ENCODE measurements at places on chromosomes 11 and 22. TPM values are rescaled to one million over a fixed set of nuclear protein-coding genes. Genes with fewer than 3 reads are reported as not detected.
A peak's percentile ranks its signal among the peaks of the same experiment; 100 is the strongest.

Gene APOBEC3G
- 2.7 TPM for total RNA-seq

Gene TPBGL
- total RNA-seq: 0.20 TPM

Gene PDGFB
- total RNA-seq: 17.0 TPM

Gene GRAMD4
- total RNA-seq: 17.8 TPM

Gene SAMM50
- 63.4 TPM for total RNA-seq

Gene RCOR2
- total RNA-seq: 20.3 TPM

Gene ACRV1
- not detected for total RNA-seq

Gene USP2
- total RNA-seq: 6.5 TPM

Gene KIF18A
- total RNA-seq: 3.8 TPM

DNA sequence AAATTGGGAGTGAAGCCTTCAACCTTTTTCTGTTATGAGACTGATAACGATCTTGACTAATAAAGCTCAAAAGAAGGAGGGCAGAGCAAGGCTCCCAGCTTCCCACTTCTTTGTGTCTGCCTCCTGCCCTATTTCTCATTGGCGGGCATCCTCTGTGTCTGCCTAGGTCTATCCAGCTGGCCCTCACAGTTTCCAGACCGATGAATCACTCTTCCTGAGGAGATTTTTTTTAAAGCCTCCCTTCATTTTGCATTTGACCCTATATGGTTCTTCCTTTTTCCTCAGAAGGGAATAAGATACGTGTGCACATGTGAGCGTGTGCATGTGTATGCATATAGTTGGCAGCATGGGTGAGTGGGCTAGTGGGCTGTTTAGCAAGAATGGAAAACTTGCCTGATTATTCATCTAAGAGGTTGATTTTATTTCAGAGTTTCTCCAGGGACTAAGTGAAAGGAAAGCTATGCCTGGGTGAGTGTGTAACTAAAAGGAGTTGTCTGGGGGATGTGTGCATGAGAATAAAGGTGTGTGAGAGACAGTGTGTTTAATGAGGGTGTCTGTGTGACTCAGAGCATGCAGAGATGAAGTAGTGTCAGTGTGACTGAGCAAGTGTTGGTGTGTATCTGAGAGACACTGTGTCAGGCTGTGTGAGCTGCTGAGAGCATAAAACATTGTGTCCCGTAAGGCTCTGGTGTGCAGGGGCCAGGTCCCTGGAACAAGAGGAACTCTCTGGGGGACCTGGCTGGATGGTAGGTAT, 12.2 kb downstream of the PHLDB1 start:
- H3K36me3 ChIP-seq: peaks cover 11% of the 10 kb centered on the region
- H3K27ac ChIP-seq: peak overlapping the region; percentile 99

DNA sequence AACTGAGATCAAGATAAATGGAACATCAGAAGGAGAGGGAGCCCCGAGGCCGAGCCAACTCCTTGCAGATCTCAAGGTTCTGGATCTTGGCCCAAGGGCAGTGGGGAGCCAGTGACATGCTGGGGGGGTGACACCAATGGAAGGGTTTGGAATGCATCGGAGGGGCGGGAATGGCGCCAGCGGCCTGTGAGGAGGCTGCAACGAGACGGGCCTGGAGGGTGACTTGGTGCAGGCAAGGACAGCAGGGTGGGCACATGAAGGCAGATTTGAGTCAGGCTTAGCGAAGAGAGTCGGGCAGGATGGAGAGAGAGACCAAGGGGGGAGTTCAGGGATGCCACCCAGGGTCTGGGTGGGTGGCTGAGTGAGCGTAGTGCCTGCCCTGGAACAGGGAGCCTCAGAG, 23.2 kb downstream of the ELFN2 start:
- H3K27me3 ChIP-seq: no peaks in the 10 kb centered on the region
- no peak overlapping the region for H3K27ac ChIP-seq
- H3K4me1 ChIP-seq: no peaks in the 10 kb centered on the region

- no peaks in the 10 kb centered on the region for H3K36me3 ChIP-seq
- peaks cover 26% of the 10 kb centered on the region for H3K4me1 ChIP-seq
- peak overlapping the region; percentile 49 for H3K4me3 ChIP-seq
- H3K27me3 ChIP-seq: no peaks in the 10 kb centered on the region
Observed at GRCh38 chr22:19179497-19180048, 1.0 kb upstream of the SLC25A1 start.

GRCh38 chr11:2325123-2325522, 23.3 kb downstream of the TSPAN32 start:
- H3K4me3 ChIP-seq: no peak overlapping the region
- peaks cover 6% of the 10 kb centered on the region for H3K27me3 ChIP-seq
- no peaks in the 10 kb centered on the region for H3K4me1 ChIP-seq
- no peak for DNase-seq
- no peaks in the 10 kb centered on the region for H3K36me3 ChIP-seq

DNA sequence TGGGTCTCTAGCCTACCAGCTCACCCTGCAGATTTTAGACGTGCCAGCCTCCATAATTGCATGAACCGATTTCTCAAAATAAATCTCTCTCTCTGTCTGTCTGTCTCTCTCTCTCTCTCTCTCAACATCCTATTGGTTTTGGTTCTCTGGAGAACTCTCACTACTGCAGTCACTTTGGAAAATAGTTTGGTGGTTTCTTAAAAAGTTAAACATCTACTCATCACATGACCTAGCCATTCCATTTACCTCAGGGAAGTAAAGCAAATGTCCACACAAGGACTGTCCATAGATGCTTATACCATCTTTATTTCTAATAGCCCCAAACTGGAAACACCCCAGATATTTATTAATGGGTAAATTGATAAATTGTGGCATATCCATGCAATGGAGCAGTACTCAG, 119.5 kb downstream of the SNX19 start:
- no peaks in the 10 kb centered on the region for H3K27me3 ChIP-seq
- DNase-seq: no peak
- H3K4me1 ChIP-seq: peaks cover 19% of the 10 kb centered on the region
- no peak overlapping the region for H3K4me3 ChIP-seq
- H3K27ac ChIP-seq: no peak overlapping the region

DNA sequence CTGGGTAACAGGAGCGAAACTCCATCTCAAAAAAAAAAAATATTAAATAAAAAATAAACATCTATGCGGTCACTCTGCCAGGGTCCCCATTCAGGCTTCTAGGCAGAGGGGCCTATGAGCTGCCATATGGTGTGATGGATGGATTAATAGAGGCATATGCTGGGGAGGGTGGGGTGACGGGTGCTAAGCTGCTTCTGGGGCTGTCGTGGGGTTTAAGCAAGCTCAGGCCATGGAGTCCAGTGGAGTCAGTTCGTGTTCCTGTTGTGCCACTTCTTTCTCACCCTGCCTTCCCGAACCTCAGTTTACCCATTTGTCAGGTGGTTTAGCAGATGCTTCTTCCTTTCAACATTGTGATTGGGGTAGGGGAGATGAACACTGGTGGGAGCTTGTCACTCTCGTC, 9.0 kb upstream of the GRAMD4 start:
- no peak overlapping the region for H3K4me3 ChIP-seq
- H3K27me3 ChIP-seq: no peaks in the 10 kb centered on the region
- no peaks in the 10 kb centered on the region for H3K4me1 ChIP-seq

GRCh38 chr11:60937144-60937527, 12.9 kb downstream of the TMEM132A start:
- H3K4me3 ChIP-seq: no peak overlapping the region
- H3K27me3 ChIP-seq: peaks cover 7% of the 10 kb centered on the region
- no peaks in the 10 kb centered on the region for H3K36me3 ChIP-seq
- no peak for DNase-seq

GRCh38 chr11:2259897-2260451, 10.4 kb downstream of the ASCL2 start:
- no peak overlapping the region for H3K4me3 ChIP-seq
- no peak for DNase-seq
- no peak overlapping the region for H3K27ac ChIP-seq

DNA sequence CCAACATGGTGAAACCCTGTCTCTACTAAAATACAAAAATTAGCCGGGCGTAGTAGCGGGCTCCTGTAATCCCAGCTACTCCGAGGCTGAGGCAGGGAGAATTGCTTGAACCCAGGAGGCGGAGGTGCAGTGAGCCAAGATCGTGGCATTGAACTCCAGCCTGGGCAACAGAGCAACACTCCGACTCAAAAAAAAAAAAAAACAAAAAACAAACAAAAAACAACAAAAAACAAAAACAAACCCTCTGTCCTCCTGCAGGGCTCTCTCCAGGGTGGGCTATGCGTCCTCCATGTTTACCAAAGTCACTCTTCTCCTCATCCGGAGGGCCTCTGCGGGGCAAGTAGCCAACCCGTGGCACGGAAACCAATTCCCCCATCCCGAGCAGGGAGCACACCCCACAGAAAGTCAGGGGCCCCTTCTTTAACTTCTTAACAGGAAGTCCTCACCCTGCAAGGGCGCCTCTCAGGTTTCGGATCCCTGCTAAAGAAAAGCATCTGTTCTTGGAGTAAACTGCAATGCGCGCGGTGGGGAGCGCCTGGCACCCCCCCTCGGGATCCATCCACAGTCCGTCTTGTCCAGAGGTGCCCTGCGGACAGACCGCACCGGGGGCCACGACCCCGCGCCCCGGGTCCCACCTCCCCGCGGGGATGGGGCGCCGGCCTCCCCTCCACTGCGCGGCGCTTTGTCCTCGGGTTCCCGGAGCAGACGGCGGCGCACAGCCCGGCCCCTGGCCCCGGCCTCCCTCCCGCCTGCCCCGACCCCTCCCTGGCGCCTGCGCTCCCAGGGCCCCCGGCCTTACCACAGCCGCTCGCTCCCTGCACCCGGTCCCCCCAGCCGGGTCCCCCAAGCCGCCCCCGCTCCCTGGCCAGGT, 712 bp downstream of the CERK start:
- no peaks in the 10 kb centered on the region for H3K27me3 ChIP-seq
- peaks cover 36% of the 10 kb centered on the region for H3K4me1 ChIP-seq
- peak overlapping the region; percentile 82 for H3K4me3 ChIP-seq
- no peaks in the 10 kb centered on the region for H3K36me3 ChIP-seq
